ENCODE measurements at places on chromosomes 3 and 15.

GRCh38 chr15:100215031-100215842 lies 126.5 kb downstream of the ADAMTS17 start:
- no peak for DNase-seq

DNA sequence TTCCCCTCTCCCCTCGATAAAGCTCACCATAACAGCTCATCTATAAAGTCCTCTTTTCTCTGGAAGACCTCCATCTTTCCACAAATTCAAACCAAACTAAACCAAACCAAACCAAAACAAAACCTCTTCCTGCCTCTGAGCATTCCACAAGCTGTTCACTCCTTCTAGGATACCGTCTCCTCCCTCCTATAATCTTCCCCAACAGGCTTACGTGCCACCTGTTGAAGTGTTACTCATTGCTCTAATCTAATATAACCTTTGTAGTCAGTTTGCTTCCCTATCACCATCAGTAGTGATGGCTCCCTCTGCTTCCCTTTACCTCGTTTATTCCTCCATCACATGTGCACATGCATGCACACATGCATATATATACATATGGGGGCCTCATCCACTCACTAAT lies 12.7 kb upstream of the CCR9 start:
- no peak for DNase-seq

- DNase-seq, result no peak
Observed at GRCh38 chr3:177679568-177680471, 482.5 kb upstream of the TBL1XR1 start.

DNA sequence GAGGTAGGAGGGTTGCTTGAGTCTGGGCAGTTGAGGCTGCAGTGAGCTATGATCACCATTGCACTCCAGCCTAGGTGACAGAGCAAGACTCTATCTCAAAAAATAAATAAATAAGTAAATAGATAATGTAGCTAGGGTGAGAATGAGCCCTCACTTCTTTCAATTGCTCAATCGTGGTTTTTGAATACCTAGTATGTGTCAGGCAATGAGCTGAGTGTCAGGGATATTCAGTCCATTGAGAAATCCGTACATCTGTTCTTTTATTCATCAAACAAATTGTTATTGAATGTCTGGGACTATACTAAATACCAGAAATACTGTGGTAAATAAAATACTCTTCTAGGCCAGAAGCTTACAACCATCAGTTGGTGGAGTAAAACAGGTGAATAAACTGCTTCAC lies 6.2 kb upstream of the ZNF148 start:
- no peak for DNase-seq

GRCh38 chr3:181512787-181513186 lies 198.9 kb upstream of the SOX2 start:
- DNase-seq, result no peak

GRCh38 chr3:28077572-28077971 lies 163.8 kb upstream of the CMC1 start:
- DNase-seq, result no peak

- DNase-seq, result no peak
Observed at GRCh38 chr3:46112984-46113383, 85.7 kb upstream of the XCR1 start.

- no peak for DNase-seq
Observed at GRCh38 chr15:60396100-60396499, 1.7 kb downstream of the ANXA2 start.

- no peak for DNase-seq
Observed at GRCh38 chr15:70231484-70231883, 133.8 kb upstream of the TLE3 start.

Measured in DMS 273 treated with DMSO at 0.1 percent for 48 hours (cell line).